Mammary epithelial cell (primary cell): ENCODE measurements at places on chromosomes 12 and 14.
A peak's percentile ranks its signal among the peaks of the same experiment; 100 is the strongest.

DNA sequence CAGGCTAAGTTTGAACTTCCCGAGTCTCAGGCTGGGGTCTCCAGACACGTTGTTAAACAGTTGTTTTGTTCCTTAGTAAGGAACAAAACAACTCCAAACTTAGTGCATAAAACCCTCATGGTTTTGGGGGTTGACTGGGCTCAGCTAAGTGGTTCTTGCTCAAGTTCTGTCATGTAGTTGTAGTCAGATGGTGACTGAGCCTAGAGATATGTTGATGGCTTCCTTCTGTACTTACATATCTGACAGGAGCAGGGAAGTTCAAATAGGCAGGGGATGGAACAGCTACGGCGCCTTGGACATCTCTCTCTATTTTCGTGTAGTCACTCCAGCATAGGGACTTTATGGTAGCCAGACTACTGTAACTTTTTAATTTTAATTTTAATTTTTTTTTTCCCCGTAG lies 45.7 kb downstream of the SPATS2 start:
- DNase-seq = peak; percentile 32

- DNase-seq = no peak
These were observed 30.0 kb downstream of the DGLUCY start for GRCh38 chr14:91143862-91144261.

DNA sequence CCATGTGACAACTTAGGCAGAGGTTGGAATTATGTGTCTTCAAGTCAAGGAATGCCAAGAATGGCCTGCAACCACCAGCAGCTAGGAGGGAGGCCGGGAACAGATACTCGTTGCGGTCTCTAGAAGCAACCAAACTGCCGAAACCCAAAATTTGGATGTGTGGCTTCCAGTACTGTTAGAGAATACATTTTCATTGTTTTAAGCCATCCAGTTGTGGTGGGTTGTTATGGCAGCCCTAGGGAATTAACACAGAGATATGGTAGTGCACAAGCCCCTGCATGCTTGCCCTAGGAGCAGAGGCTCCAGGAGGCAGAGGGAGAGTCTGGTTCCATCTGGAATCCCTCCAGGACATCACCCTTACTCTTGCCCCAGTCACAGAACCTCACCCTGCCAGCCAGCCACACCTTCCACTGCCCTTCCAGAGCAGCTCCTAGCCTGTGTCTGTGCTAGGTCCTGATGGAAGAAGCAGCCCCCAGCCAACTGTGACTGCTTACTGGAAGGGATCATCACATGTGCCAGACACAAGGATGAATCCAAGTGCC lies 19.5 kb downstream of the PITPNM2 start:
- peak; percentile 88 for DNase-seq

GRCh38 chr12:97936165-97936564 lies 473.6 kb downstream of the RMST start:
- DNase-seq = no peak

DNA sequence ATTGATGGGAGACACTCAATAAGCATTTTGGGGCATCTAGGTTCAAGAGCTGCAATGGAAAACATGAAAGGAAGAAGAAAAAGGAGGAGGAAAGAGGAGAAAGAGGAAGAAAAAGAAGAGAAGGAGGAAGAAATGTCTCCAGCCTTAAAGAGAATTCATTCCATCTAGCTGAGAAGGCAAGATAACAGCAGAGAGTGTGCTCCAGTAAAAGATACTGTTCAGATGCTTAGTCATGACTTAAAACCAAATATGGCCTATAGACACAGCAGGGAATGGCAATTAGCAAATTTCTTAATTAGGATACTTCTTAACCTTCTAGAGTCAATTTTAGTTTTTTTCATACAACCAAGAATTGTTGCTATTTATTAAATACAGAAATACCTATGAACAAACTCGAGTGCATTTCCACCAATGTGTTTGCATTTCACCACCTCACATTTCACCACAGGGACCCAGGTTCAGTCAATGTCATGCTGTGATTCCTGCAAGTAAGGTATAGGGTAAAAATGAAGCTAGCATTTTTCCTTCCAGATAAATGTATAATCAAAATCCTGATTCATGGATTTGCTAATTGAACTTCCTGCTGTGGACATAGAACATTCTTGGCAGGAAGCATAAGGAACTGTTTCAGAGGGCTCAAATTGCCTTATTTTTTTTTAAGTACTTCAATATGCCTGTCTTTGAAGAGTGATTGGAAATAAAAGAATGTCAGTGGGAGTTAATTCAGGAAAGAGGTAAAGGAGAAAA lies 177.8 kb downstream of the RPS29 start:
- DNase-seq = no peak
